Mammary epithelial cell (primary cell): ENCODE measurements at places on chromosomes 3 and 15. TPM values are rescaled to one million over a fixed set of nuclear protein-coding genes. Genes with fewer than 3 reads are reported as not detected.

TBC1D2B gene
- total RNA-seq = 15.7 TPM

FRMD4B gene
- total RNA-seq = 64.1 and 65.4 TPM in 2 replicates

DPPA2 gene
- total RNA-seq = not detected in 2 replicates

CKMT1B gene
- total RNA-seq = 33.2 and 47.5 TPM in 2 replicates

GPX1 gene
- 607 and 736 TPM in 2 replicates for total RNA-seq

IQGAP1 gene
- 272 TPM for total RNA-seq

ZDHHC23 gene
- 3.5 and 3.7 TPM in 2 replicates for total RNA-seq

TMOD2 gene
- 8.2 and 11.2 TPM in 2 replicates for total RNA-seq

CIDEC gene
- 0.17 TPM for total RNA-seq

IL20RB gene
- 12.7 TPM for total RNA-seq

TF gene
- 0.50 TPM for total RNA-seq

RASL12 gene
- not detected for total RNA-seq

TRPM1 gene
- not detected for total RNA-seq

GNB4 gene
- 29.4 and 52.3 TPM in 2 replicates for total RNA-seq

ITIH4 gene
- total RNA-seq = 2.1 and 5.6 TPM in 2 replicates

CLK3 gene
- total RNA-seq = 58.7 and 76.1 TPM in 2 replicates

RHOV gene
- 0.83 TPM for total RNA-seq

ONECUT1 gene
- total RNA-seq = not detected in 2 replicates

OGG1 gene
- 19.2 and 19.8 TPM in 2 replicates for total RNA-seq

EAF2 gene
- 2.4 and 4.7 TPM in 2 replicates for total RNA-seq

LRIG1 gene
- 8.2 and 11.7 TPM in 2 replicates for total RNA-seq

RTP3 gene
- total RNA-seq = not detected in 2 replicates

BNC1 gene
- 85.3 and 108 TPM in 2 replicates for total RNA-seq

PROK2 gene
- not detected in 2 replicates for total RNA-seq

SLC27A2 gene
- 19.7 TPM for total RNA-seq

INSYN1 gene
- 0.33 and 0.35 TPM in 2 replicates for total RNA-seq

LRRIQ4 gene
- total RNA-seq = 0.17 TPM

TRIM42 gene
- not detected for total RNA-seq
